Stimulated activated CD4-positive, alpha-beta T cell treated with anti-CD3 and anti-CD28 coated beads, TNF-alpha, amount 100 ng/mL, for 1 hour (primary cell): ENCODE measurements at places on chromosomes 3 and 15.

GRCh38 chr15:70189826-70190695, 92.3 kb upstream of the TLE3 start:
- DNase-seq, result no peak

- DNase-seq, result no peak
These were observed 89.7 kb downstream of the LIPC start for GRCh38 chr15:58521293-58521991.

DNA sequence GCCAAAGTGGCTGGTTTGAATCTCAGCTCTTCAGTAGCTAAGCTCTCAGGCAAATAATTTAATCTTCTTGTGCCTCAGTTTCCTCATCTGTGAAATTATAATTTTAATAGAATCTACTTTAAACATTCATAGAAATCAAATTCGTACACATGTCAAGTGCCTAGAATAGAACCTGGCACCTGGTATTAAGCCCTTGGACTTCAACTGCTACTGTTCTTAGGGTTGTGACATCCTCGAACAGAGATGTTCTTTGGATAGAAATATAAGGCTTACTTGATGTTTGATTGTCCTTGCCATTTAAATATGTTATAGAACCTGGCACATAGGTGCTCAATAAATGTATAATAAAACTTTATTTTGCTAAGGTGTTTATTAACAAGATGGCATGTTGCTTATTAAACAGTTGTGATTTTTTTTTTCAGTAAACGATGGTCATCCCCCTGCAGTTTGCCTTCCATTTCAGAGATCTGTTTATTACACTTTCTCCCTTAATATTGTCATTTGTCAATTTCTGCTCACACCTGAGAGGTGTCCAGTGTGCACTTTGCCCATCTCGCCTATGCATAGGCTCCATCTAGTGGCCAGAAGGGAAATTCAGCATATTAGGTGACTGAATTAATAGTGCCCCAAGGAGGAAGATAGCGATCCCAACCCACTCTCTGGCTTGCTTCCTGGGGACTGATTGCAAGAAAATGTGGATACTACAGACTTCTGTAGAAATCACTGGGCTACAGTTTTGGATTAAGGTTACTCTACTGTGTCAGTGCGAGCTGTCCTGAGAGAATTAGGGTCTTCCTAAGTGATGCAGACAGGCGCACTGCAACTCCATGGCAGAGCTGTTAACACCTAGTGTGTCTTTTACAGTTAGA, 10.7 kb downstream of the IGF1R start:
- DNase-seq, result no peak

GRCh38 chr3:113771993-113772392, 25.2 kb downstream of the ATP6V1A start:
- DNase-seq, result no peak

DNA sequence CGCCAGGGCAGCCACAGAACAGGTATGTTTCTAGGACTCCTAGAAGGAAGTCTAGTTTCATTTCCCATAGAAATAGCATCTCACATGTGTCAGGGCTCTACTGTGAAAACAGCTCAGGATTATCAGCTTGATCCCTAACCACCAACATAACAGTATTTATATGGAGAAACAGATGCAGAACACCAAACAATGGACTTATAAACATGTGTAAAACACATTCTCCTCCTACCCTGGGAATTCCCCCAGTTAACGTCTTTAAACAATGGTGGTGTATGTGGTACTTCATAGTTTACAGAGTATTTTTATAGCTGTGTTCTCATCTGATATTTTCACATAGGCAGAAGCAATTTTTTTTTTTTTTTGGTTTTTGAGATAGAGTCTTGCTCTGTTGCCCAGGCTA, 9.7 kb downstream of the TNFSF10 start:
- no peak for DNase-seq

GRCh38 chr3:108008931-108009639, 81.7 kb downstream of the CD47 start:
- no peak for DNase-seq

DNA sequence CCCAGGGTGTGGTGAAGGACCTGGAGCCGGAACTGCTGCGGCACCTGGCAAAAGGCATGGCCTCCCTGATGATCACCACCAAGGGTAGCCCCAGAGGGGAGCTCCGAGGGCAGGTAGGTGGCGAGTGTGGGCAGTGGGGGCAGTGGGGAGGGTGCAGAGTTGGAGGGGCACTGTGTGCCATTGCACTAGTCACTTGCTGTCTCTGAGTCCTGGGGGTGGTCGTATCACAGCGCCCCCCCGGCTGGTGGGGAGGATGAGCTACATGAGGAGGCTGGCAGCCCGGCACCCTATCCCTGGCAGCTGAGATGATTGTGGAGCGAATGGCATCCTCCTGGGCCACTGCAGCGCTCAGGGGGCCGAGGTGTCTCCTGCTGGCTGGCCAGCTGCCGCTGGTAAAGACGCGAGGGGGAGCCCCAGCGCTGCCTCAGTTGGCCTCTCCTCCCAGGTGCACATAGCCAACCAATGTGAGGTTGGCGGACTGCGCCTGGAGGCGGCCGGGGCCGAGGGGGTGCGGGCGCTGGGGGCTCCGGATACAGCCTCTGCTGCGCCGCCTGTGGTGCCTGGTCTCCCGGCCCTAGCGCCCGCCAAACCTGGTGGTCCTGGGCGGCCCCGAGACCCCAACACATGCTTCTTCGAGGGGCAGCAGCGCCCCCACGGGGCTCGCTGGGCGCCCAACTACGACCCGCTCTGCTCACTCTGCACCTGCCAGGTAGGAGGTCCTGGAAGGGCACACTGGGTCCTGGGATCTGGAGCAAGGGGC, 6.4 kb downstream of the CHRD start:
- DNase-seq, result no peak

DNA sequence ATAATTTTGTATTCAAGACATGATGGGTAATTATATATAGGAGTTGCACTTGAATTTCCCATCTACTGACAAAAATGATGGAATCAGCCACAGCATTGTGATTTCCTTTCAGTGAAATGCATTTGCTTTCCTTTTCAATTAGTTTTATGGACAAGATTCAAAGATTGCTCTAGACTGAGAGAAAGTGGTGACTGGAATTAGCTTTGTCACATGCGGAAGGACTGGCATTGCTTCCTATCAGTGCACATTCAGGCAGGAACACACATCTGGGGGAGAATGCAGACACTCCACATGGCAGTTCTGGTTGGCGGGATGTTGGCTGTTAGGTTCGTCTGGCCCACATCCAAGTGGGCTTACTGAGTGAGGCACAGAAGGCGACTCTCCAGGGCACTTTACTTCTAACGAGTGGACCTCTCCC, 399.3 kb upstream of the RGMA start:
- DNase-seq, result no peak

DNA sequence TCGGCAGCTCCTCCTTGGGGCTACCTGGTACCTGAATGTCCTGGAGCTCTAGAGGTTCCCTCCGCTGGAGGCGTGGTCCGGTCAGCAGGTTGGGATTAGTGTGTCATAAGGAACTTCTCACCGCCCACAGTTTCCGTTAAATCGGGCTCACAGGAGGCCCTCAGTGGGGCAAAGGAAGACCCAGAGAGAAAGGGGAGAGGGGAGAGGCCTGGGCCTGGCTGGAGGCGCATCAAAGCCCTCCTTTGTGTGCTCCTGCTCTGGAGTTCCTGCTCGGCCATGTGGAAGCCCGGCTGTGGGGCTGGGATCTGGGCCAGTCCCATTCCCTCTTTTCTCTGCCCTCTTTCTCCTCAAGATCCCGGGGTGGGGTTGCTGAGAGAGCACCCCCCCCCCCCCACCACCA, at the start of gene RLBP1:
RLBP1 (minus strand) TSS at position 37 of the 400 bp plus-strand sequence. CDS start 2,604 bp downstream, outside the sequence.
- DNase-seq, result no peak

DNA sequence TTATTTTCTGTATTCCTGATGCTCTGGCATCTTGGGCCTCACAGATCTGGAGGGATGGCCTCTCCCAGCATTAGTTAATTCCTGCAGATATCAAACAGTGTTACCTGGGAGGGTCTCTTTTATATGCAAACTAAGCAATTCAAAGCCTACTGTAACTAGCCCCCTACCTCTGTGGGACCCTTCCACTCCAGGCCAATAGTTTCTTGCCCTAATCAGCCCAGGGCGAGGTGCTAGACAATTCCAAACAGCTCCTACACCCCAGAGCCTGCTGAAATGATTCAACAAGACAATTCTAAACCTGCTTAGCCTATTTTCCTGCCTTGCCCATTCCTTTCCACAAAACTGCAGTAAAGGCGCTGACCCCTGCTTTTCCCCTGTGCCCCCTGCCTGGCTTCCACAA, 106.6 kb upstream of the IGSF10 start:
- DNase-seq, result no peak

- DNase-seq, result no peak
These were observed 167.9 kb downstream of the GREM1 start for GRCh38 chr15:32885713-32886112.

DNA sequence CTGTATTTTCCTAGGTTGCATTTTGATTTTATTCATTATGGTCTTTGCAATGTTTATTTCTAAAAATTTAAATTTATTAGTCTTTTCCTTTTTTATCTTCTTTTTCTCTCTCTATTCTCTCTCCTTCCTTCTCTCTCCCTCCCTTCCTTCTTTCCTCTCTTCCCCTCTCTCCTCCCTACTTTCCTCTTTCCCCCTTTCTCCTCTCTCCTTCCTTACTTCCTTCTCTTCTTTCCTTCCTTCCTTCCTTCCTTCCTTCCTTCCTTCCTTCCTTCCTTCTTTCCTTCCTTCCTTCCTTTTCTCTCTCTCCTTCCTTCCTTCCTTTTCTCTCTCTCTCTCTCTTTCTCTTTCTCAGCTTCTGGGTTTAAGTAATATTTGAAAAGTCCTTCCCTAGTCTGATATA, 72.8 kb upstream of the RASGRF1 start:
- no peak for DNase-seq

GRCh38 chr3:76097589-76097969, 312.2 kb upstream of the ZNF717 start:
- no peak for DNase-seq

DNA sequence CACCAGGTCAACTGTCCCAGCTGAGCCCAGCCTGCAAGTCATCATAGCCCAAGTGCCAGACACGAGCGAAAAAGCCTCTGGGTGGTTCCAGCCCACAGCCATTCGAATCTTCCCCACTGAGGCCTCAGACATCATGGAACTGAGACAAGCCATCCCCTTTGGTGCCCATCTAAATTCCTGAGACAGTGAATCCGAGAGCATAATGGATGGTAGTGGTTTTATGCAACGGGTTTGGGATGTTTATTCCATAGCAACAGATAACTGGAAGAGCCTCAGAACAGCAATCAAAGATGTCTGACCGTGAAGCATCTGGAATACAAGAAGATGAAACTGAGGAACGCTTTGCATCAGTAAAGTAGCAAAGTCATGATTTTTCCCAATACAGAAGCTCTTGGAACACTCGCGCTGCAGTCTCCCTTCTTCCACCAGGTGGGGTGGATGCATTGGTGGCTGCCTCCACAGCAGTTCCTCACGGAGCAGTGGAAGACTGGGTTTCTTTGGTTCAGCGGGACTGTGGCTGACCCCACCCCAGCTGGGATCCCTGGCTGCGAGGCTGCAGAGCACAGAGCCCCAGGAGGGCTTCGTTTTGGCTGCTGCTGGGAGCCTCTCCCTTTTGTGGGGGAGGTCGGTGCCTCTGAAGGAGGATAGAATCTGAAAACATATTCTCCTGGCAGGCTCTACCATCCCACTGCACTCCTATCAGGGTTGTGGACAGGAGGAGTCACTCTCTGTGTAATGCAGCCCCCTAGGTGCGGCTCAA, 26.4 kb upstream of the PDE8A start:
- peak; percentile 11 for DNase-seq

DNA sequence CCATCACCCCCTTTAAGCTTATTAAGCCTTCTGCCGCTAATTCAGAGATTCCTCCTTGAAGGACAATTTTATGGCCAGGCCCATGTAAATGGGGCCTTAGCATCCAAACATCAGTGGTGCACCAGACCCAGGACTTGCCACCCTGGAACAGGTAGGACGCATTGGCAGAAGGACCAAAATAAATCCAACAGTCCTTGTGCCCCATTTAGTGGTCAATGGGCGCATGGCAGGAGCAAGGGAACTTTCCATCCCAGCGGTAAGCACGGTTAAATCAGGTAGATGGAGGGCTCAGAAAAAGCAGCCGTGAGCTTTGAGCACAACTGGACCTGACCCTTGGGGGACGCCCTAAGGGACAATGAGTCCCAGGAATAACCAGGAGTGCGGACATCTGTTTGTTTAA, 540.8 kb upstream of the ROBO1 start:
- DNase-seq, result no peak

DNA sequence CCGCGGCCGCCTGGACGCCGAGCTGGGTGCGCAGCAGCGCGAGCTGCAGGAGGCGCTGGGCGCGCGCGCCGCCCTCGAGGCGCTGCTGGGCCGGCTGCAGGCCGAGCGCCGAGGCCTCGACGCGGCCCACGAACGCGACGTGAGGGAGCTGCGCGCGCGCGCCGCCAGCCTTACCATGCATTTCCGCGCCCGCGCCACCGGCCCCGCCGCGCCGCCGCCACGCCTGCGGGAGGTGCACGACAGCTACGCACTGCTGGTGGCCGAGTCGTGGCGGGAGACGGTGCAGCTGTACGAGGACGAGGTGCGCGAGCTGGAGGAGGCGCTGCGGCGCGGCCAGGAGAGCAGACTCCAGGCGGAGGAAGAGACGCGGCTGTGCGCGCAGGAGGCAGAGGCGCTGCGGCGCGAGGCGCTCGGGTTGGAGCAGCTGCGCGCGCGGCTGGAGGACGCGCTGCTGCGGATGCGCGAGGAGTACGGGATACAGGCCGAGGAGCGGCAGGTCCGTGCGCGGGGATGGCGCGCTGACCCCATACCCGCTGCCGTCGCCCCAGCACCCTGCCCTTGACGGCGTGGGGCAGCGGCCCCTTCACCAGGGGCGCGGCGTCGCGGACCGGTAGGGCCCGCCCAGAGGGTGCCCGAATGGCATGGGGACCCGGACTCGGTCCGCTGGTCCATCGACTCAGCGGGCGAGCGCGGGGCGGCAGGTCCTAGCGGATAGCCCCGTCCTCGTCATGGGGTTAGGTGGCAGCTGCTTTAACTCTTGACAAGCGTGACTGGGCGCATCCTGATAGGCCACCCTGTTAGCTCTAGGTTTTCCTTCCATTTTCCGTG, 848 bp downstream of the SYNM start:
- DNase-seq, result no peak

- DNase-seq, result no peak
These were observed 76.4 kb downstream of the AKAP13 start for GRCh38 chr15:85456798-85457197.

GRCh38 chr3:137116619-137117018, 158.8 kb downstream of the IL20RB start:
- no peak for DNase-seq

GRCh38 chr15:32818758-32819447, 101.1 kb downstream of the GREM1 start:
- DNase-seq, result no peak

DNA sequence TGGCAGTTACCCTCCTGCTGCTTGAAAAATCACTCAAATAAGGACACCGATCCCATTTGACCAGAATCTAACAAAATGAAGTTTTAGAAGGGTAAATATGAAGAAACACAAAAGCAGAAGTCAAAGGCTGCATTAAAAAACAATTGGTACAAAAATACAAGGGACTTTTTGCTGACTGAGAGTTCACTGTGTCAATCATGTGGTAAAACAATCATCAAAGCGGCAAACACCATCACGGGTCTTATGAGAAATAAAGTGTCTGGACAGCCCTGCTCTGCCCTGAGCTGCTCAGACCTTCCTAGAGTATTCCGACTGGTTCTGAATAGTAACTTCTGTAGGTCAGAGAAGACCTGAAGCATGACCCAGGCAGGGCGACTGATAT, 137.2 kb upstream of the RAD18 start:
- no peak for DNase-seq

GRCh38 chr3:17422636-17423035, 319.8 kb downstream of the TBC1D5 start:
- DNase-seq, result no peak

- DNase-seq, result no peak
These were observed 2.1 kb downstream of the SEMA7A start for GRCh38 chr15:74431645-74432044.

GRCh38 chr3:42936157-42936981, 30.4 kb downstream of the ZNF662 start:
- DNase-seq, result no peak
